ENCODE measurements at places on chromosomes 2 and 18. TPM values are rescaled to one million over a fixed set of nuclear protein-coding genes. Genes with fewer than 3 reads are reported as not detected.

The AMER3 gene
- not detected for polyA plus RNA-seq

The ZNF519 gene
- 3.4 TPM for polyA plus RNA-seq

The SH3BP4 gene
- 99.1 TPM for polyA plus RNA-seq

The KLHL41 gene
- polyA plus RNA-seq = not detected

The RAD51AP2 gene
- 0.12 TPM for polyA plus RNA-seq

The HPCAL1 gene
- polyA plus RNA-seq = 38.6 TPM

The MOCOS gene
- polyA plus RNA-seq = 10.1 TPM

DNA sequence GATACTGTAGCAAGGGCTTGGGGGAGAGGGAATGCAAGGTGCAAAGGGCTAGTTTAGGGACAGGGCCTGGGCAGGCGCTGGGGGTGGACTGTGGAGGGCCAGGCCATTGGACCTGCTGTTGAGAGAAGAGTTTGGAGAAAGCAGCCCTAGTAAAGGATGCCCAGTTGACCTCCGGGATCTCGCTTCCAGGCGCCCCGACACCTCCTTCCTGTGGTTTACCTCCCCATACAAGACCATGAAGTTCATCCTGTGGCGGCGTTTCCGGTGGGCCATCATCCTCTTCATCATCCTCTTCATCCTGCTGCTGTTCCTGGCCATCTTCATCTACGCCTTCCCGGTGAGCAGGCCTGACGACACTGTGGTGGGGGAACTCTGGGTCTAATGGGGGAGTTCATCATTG is 229.0 kb downstream of the DYSF start:
- DNase-seq = no peak

DNA sequence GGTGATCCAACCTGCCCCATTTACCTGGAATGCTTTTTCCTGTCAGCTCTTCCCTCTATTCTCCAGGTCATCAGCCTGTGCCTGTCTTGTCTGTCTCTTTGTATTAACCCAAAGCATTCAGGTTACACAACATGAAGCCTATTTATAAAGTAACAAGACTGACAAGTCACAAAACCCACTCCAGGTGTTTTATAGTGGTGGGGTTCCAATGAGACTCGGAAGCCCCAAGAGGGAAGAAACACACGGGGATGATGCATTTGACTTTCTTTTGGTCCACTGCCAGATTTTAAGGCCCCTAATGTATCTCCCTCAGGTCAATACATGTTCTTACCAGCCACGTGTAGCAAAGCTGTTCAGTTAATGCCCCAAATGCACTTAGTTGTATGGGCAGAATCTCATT is 27.5 kb downstream of the TGFA start:
- no peak for DNase-seq
